Gastroesophageal sphincter (tissue), 4 donors: ENCODE measurements at places on chromosomes 12 and 14. TPM values are rescaled to one million over a fixed set of nuclear protein-coding genes. Genes with fewer than 3 reads are reported as not detected.

Gene RGS6
- 6.5 TPM for total RNA-seq

Gene HSPA2
- 268 TPM for total RNA-seq

Gene CLECL1
- total RNA-seq, result not detected

Gene PRPH
- total RNA-seq, result 5.6 TPM

Gene STON2
- total RNA-seq, result 11.5 TPM

DNA sequence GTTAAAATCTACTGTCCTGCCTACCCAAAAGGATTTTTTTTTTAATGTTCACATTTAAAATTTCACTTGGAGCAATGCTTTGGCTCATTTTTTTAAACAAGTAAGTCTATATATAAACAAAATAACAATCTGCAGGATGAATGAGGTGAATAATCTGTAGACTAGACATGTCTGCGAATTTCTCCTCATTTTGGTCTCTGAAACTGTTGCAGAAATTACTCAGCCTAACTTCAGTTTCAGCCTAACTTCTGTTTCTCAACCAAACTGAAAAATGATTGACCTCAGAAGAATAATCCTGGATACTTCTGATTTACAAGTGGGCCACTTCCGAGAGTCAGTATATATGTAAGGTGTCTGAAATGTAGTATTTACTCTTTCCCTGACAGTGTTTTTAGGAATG is 39.8 kb upstream of the NPAS3 start:
- ATAC-seq, result no peak

DNA sequence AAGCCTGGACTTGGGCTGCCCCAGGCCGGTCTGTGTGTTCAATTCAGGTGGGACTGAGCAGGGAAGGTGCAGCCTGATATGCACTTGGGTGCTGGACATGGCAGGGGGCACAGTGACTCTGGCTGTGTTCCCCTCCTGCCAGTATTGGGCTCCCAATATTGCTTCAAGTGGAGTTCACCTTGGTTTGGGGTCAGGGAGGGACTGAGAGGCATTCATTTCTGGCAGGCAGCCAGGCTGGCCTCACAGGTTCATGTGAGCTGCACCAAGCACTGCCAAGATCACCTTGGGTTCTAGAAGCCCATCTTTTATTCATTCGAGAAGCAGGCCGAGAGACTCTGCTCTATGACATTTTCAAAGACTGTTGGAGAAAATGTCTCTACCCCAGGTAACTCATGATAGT is 245.0 kb downstream of the CHST11 start:
- ATAC-seq, result no peak

DNA sequence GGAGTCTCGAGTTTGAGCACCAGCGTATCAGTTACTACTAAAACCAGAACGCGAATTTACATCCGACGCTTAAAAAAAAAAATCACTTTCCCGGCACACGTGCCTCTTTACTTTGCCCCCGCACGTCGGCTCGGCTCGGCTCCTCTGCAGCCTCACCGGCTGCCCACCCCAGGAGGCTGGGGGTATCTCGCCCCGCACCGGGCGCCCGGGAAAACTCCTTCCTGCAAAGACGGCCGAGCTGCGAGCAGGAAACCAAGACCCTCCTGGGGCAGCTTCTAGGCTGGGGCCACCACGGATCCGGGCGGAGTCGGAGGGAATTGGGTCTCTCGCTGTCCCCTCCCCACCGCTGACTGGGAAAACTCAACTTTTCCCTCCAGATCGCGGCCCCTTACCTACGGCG is 610 bp downstream of the VSIG10 start:
- ATAC-seq, result no peak

DNA sequence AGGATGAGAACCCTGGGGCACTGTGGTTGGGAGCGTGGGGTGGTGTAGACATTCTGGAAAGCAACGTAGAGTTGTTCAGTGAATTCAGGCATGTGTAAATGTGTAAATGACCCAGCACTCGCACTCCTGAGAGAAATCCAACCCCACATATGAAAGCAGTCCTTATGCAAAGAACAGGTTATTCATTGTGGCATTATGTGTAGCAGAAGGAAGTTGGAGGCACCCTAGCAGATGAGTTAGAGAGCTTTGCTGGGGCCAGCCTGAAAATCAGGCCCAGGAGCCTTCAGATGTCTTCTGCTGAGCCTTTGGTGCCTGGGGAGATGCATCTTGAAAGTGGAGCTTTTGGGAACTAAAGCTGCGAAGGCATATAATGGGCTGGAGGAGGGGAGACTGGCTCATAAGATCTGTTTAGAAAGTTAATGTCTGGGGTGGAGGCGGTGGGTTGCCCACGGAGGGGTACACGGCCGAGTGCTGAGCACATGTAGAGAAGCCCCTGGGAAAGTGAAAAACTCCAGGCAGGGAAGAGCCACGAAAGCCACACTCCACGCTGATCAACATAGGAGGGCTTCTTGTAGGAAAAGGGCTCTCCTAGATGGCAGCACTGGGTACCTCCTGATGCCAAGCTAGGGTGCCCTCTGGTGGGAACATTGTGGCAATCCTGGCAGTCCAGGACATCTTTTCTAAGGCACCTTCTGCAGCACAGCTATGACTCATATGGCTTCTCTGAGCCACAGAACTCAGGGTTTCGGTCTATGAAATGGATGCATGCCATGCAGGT is 6.0 kb upstream of the KRT83 start:
- peak; percentile 90 for ATAC-seq

GRCh38 chr12:68746572-68747180 is 700 bp downstream of the SLC35E3 start:
- ATAC-seq, result peak; percentile 47

DNA sequence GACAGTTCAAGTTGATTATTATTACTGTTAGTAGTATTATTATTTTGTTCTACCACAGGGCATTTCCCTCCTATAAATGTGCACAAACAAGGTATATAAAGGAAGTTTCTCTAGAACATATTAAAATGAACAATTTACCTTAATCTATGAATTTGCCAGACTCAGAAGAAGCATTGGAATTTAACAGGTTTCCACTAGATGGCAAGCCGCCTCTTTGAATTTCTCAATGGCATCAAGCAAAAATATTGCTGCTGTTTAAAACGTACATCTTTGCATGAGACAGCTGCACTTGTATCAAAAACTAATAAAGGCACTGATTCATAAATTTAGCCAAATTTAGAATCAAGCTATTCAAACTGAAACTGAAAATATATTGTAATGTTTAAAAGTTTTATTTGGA is 34.6 kb upstream of the MIS18BP1 start:
- ATAC-seq, result no peak

DNA sequence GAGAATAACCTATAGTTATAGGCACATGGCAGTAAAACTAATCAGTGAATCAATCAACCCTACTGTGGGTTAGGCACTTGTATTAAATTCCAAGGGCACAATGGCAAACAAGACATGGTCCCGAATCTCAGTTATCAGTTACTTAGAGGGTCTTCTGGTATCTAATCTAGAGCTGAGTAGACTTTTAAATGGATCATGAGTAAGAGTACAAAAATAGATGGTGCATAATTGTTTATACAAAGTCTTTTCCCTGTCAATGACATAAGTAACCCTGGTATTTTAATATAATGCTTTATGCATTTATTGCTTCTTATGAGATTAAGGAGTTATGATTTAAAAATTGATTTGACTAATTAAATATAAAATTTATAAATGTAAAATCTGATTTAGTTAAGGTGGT is 23.0 kb upstream of the KCNJ8 start:
- no peak for ATAC-seq

DNA sequence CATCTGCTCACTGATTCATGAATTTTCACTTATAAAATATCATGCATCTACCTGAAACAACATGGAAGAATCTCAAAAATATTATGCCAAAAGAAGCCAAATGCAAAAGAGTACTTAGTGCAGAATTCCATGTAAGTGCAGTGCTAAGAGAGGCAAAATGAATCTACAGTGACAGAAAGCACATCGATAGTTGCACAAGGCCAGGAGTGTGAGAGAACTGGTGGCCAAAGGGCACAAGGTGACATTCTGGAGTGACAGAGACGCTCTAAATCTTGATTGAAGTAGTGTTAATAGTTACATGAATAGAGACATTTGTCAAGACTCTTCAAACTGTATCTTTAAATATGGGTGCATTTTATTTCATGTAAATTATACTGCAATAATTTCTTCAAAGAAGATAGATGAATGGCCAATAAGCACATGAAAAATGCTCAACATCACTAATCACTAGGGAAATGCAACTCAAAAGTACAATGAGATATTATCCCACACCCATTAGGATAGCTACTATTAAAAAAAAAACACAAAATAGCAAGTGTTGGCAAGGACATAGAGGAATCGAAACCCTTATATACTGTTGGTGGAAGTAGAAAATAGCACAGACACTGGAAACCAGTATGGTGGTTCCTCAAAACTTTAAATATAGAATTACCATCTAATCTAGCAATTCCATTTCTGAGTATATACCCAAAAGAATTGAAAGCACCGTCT is 71.7 kb upstream of the KICS2 start:
- no peak for ATAC-seq

DNA sequence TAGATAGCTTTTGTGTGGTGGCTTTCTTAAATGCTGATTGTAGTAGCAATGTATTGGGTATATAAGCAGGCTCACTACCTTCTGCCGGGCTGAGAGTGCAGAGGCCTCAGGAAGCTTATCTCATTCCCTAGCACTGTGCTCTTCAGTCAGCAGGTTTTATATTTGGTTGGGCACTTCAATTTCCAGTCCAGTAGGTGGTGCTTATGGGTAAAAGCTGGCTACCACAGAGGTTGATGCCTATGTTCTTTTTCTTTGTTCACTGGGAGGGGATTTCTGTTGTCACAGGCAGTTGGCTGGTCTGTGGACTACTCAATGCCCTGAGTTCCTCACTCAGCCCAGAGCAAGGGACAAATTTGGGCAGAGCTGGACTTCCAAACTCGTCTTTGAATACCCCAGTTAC is 43.0 kb upstream of the GLIPR1 start:
- ATAC-seq, result no peak

DNA sequence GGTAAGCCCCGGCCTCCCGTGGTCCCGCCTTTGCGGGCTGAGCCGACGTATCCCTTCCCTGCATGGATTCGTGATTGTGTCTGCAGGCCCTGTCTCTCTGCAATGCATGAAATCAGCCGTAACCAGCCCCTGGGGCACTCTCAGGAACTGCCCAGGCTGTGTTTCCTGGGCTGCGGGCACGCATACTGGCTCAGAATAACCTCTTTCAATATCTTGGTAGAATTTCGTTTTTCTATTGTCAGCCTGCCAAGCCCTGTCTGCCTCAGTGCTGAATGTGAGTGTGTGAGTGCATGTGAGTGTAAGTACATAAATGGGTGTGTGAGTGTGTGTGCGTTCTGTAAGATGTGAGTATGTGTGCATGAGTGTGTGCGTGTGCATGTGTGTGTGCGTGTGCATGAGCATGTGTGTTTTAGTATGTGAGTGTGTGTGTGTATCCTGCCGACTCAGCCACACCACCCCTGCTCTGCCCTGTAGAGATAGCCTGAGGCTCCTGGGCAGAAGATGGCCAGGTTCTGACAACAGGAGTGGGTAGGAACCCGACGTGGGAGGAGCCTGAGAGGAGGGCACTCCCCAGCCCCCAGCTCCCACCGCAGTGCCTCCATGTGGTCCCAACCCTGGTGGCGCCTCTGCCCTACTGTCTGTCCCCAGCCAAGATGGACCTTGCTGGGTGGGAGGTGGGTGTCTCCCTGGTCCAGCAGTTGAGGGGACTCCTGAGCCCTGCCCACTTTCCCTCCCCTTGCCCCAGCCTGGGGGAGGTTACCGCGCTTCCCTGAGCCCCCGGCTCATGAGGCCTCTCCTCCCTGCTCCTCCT is 268.8 kb downstream of the ADGRD1 start:
- no peak for ATAC-seq

DNA sequence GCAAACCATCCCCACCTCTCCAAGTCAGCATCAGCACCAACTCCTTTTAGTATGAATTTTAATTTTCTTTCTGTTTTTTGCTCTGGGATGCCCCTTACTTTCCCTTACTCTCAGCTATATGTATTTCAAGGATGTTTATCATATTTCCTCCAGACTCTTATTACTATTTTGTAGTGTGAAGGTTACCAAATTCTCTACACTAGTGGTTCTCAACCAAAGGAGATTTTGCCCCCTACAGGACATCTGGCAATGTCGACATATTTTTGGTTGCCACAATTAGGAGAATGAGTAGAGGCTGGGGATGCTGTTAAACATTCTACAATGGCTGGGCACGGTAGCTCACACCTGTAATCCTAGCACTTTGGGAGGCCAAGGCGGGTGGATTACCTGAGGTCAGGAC is 29.1 kb upstream of the SOS2 start:
- no peak for ATAC-seq

GRCh38 chr12:133130808-133131128 is 341 bp downstream of the ZNF10 start:
- ATAC-seq, result no peak

DNA sequence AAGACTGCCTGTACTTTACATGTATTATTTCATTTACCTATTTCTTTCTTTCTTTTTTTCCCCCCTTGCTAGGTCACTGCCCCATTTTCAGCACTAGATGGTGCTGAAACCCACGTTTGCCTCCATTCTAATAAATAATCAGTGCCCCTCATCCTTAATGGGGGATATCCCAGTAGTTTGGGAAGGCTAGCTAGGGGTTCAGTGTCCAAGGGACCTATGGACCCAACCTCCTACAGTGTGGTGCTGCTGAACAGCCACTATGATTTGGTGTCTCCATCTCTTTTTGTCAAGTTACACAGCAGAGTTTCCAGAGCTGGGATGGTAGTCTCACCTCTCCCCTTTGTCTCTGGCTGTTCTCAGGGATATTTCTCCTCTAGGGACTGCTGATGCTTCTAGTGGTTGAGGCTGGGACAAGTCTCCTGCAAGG is 6.5 kb upstream of the HCFC2 start:
- no peak for ATAC-seq
